NCI-H1092 treated with DMSO at 0.1 percent for 48 hours (cell line): ENCODE measurements at places on chromosomes 7 and 10.

DNA sequence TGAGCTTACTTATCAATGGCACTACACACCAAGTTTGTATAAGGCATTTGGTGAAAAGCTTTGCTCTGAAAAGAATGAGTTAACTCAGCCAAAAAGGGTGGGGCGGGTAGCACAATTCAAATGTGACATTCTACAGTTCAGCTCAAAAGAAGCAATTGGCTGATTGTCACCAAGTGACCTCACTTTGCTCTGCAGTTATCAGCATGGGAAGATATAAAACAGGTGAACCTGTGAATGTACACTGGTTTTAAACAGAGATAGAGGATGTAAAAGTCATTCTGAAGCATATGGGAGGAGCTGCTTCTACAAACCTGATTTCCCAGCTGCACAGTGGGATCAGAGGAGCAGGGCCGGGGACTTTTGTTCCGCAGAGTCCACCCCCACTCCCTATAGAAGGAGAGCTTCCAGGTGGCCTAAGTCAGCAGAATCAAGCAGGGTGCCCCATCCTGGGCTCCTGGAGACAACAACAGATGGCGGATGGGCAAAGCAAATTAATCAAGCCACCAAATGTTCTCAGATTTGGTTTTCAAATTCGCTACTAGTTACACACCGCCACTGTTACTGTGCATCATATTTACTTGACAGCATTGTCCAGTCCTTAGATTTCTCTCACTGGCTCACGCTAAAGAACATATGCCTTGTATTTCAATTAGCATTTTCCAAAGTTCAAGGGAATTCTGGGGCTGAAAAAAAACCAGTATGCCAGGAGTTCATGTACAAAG lies 27.5 kb upstream of the NPVF start:
- DNase-seq: no peak

- peak; percentile 88 for DNase-seq
Measured at GRCh38 chr10:6086375-6087233, 2.2 kb upstream of the RBM17 start.

DNA sequence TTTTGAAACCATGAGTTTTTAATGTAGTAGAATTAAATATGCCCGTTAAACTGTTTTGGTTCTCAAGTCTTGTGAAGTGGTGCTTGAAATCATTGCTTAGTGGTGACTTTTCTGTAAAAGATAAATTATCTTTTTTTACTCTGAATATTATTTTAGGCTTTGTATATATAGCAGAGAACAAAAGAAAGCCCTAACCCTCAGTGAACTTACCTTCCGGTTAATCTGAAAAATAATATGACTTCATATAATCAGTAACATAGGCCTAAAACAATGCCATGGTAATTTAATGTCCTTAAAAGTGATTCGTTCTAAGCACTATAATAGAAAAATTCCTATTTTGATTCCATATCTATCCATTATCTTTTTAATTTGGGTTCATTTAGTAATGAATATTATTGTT lies 21.8 kb downstream of the AKAP9 start:
- no peak for DNase-seq

DNA sequence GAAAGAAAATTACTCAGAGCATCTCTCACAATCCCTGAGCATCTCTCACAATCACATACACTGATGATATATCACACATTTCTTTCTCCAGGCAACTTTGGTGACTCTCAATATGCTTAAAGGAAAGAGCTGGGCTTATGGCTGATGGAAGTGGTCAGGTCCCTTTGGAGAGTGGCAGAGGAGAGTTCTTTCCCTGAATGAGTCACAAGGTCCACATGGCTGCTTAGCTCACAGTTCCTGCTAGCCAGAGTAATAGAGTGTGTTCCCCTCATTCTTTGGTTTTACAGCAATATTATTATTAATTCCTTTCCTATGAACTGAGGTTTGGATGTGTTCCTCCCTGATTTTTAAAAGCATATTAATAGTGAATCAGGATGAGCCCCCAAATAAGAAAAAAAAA lies 287.4 kb downstream of the C7orf25 start:
- no peak for DNase-seq

- DNase-seq: no peak
Measured at GRCh38 chr10:1074748-1075308, 18.6 kb downstream of the WDR37 start.

GRCh38 chr10:70176441-70176840 lies 6.1 kb upstream of the SAR1A start:
- no peak for DNase-seq

DNA sequence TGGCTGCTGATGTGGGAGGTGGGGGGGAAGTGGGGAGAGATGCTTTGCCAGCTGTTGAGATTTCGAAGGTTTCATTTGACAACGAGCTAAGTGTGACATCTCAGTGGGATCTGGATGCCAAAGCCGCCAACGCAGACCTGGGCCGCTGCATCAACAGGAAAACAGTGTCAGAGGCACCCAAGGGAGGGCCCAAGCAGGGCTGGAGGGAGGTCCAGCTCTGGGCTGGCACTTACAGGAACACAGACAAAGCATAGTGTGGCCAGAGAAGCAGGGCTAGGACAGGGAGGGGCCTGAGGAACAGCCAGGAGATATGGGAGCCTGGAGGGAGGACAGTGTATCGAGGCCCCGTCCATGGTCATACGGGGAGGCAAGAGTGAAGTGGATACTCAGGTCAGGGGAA lies 73.1 kb downstream of the GTF2IRD1 start:
- DNase-seq: no peak

- DNase-seq: peak; percentile 55
Measured at GRCh38 chr7:135976312-135977006, 700 bp downstream of the MTPN start.

DNA sequence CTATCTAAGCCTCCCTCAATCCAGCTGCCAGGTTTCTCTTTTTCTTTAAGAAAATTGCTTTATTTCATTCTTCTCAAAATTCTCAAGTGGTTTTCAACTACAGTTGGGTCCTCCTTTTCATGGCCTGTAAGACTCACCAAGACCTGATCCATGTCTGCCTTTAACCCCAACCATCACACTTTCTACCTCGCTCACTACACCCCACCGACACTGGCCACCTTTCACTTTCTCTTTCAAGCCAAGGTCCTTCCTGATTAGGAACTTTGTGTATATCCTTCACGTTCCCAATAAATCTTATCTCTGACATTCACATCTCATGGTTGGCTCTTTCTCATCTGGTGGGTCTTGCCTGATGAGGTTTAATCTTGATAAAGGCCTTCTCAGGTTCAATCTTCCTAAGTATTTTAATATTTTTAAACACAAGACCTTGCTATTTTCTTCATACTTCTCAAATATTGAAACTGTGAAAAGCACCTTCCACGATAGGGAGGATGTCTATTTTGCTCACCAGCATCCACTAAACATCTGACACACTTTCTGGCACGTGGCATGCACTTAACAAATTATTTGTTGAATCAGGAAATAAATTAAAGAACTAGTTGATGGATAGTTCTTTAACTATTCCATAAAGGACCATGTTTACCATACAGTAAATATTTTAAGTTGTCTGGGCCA lies 624.8 kb downstream of the GRID1 start:
- no peak for DNase-seq

DNA sequence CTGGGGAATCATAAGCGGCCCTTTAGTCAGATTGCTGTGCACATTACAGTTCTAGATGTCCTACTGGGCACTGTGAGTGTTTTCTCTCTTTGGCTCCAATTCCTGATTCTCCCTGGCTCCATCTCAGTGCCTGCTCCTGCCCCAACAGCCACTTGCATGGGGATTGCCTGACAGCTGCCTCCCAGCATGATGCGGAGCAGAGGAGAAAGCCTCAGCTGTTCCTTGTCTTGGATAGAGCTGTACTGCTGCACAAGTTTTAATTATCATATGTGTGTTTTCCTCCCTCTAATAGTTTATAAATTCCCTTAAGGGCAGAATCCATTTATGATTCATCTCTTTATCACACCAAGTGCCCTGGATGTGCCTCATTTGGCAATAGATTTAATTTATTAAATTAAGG lies 285.8 kb upstream of the COBL start:
- no peak for DNase-seq

GRCh38 chr10:89426230-89426868 lies 12.0 kb downstream of the IFIT5 start:
- peak; percentile 17 for DNase-seq

- DNase-seq: no peak
Measured at GRCh38 chr10:119893074-119893473, 544 bp downstream of the SEC23IP start.

DNA sequence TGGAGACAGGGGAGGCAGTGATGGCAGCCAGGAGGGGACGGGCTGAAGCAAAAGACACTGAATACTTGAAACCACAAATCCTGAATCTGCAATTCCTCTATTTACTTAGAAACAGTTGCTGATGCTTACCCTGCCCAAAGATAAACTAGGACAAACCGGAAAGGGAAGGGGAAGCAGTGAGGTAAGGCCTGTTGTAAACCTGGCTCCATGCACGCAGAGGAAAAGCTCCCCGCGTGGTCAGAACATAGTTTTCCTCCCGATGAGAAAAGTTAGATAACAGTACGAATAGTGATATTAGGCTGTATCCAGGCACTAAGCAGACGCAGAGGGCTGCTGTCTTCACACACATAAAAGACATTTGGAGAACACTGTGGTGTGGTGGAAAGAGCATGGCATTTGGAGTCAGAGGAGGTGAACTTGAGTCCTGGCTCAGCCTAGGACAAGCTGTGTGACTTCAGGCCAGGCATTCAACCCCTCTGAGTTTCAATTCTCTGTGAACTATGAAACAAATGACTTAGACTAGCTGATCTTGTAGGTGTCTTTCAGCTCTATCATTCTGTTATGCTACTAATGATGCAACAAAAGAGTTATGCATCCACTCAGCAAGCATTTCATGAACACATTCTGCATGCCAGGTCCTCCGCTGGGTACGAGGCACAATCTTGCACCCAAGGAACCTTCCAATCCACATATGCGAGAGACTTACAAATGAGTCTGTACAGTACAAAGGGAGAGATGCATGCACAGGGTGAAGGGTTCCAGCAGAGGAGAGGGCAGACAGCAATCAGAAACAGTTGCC lies 80.9 kb downstream of the SORBS1 start:
- DNase-seq: no peak

DNA sequence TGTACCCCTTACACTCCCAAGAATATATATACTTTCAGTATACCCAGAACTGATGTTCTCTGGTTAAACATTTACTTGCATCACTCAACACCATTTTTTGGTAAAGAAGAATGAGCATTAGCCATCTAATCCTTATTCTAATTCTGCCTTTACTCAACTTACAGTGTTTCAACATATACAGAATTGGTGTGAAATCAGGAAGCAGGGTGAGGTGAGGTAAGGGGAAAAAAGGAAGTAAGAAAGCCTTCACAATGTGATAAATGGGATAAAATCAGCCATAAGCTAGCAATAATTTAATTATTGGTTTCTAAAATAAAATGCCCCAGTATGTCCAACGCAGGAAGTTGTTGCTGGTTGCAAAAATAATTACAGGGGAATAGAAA lies 605.4 kb downstream of the KCNMA1 start:
- no peak for DNase-seq

GRCh38 chr10:100969187-100970075 lies at the start of gene SEMA4G:
Gene SEMA4G, plus strand, starts transcription at chr10:100969504. Its CDS starts 3,409 bp downstream, at chr10:100972913.
- peak; percentile 19 for DNase-seq

GRCh38 chr7:18740579-18740988 lies 245.0 kb downstream of the HDAC9 start:
- DNase-seq: no peak

DNA sequence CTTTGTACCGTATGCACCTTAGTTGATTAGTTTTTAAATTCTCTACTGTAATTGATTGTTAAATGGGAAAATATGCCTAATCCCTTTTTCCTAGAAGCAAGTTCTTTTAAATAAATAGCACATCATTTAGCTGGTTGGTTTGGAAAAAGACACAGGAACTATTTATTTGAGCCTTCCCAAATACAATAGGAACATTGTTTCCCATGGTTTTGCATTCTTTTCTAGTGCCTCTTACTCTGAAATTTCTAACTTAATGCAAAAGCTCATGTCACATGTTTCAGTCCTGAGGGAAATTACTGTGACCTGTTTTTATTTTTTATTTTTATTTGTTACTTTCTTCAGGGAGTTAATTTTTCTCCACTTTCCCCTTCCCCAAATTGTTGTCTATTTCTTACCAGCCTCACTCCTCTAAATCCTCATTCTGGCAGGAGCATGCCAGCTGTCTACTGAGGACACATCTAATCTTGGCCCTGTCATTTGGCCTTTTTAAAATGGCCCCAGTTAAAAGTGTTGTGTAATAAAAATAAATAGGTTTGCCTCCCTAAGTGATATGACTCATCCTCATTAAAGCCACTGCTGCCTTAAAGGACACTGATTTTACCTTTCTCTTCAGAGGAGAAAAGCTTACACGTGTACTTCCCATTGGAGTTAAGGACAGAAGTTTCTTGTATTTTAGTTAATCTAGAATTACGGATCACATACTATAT lies 94.5 kb downstream of the PPP1R3A start:
- no peak for DNase-seq

- no peak for DNase-seq
Measured at GRCh38 chr10:18369859-18370473, 229.7 kb downstream of the CACNB2 start.

DNA sequence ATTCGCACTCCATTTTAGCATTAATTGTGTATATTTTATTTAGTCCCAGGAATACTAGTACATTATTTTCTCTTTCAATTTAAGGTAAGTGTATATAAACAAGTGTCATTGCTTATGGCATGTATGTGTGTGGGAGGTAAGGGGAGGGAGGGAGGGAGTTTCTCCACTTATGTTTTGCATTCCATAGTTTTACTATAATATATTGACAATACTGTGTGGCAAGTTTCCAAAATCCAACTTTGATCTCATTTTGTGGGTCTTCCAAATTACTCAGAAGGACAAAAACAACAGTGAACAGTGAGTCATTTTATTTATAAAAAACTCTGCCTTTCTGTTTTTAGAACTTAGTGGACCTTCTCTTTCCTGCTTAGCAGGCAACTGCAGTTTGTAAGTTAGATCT lies 102.3 kb upstream of the SEMA3E start:
- DNase-seq: no peak

GRCh38 chr10:77554996-77555397 lies 82.6 kb downstream of the KCNMA1 start:
- DNase-seq: no peak

GRCh38 chr10:88805361-88805760 lies 2.8 kb downstream of the LIPM start:
- DNase-seq: no peak

GRCh38 chr7:13992596-13992964 lies 3.1 kb upstream of the ETV1 start:
- DNase-seq: no peak
